ENCODE measurements at places on chromosomes 7 and 10. TPM values are rescaled to one million over a fixed set of nuclear protein-coding genes. Genes with fewer than 3 reads are reported as not detected.
A peak's percentile ranks its signal among the peaks of the same experiment; 100 is the strongest.

CFAP46 gene
- 9.9 TPM for total RNA-seq

PTF1A gene
- not detected for total RNA-seq

- H3K27me3 ChIP-seq = no peaks in the 10 kb centered on the region
- peaks cover 31% of the 10 kb centered on the region for H3K4me1 ChIP-seq
- peak overlapping the region; percentile 38 for H3K27ac ChIP-seq
- DNase-seq = peak; percentile 21
- no peaks in the 10 kb centered on the region for H3K36me3 ChIP-seq
Observed at GRCh38 chr10:86402283-86402941, 35.8 kb upstream of the GRID1 start.

DNA sequence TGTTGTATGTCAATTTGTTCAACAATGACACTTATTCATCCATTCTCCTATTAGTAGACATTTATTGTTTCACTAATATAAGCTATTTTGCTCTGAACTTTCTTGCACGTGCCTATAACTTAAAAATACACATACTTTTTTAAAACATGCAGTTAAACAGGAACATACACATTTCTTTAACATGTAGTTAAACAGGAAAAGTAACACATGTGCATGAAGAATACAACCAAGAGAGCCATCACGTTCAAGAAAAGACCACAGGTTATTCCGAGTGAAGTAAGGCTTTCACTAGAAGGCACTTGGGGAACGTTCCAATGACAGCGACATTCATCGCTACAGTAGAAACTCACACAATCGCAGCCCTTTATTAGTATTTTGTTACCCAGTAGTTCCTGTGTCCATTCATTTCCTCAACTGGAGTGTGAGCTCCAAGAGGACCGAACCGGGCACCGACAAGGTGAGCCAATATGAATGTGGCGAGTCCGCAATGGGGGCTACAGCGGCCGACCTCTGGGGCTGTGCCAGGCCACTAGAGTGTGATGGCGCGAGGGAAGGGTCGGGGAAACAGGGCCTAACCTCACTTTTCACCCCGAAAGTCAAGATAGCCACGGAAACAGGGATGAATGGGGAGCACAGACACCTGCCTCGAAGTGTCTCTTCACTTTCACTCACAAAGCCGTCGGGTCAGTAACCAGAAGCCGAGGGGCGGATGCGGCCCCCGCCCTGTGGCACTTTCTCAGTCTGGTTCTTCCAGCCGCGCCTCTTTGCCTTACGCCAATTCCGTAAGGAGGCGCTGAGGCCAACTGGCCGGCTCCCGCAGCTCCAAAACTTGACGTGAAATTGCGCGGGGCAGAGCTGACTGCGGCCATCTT lies 775 bp upstream of the SEPTIN7 start:
- H3K27me3 ChIP-seq = no peaks in the 10 kb centered on the region
- H3K4me1 ChIP-seq = peaks cover 11% of the 10 kb centered on the region
- peak overlapping the region; percentile 98 for H3K27ac ChIP-seq
- peak; percentile 86 for DNase-seq

DNA sequence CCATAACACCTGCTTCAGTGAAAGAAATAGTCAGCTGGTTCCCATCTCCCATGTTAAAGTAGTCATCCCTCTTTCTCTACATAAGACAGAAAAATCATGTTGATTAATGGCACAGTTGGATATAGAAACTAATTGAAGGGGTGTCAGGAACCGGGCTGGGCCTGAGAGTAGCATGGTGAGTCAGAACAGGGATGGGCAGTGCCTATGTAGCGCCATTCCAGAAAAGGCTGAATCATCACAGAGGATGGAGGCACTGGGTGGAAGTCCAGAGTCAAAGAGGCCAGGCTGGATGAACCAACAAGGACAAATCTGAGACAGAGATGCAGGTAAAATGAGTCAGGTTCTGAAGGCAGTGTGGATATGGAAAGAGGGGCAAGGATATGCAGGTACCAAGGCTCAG lies 201.2 kb downstream of the LHFPL3 start:
- DNase-seq = no peak
- H3K27ac ChIP-seq = no peak overlapping the region
- no peaks in the 10 kb centered on the region for H3K4me1 ChIP-seq

- no peak overlapping the region for H3K4me3 ChIP-seq
- H3K27ac ChIP-seq = no peak overlapping the region
- H3K27me3 ChIP-seq = no peaks in the 10 kb centered on the region
- H3K4me1 ChIP-seq = no peaks in the 10 kb centered on the region
- no peaks in the 10 kb centered on the region for H3K36me3 ChIP-seq
Observed at GRCh38 chr7:27347276-27347640, 104.7 kb downstream of the EVX1 start.

GRCh38 chr7:2614631-2615330 lies 17.0 kb upstream of the TTYH3 start:
- H3K36me3 ChIP-seq = no peaks in the 10 kb centered on the region
- peak; percentile 92 for DNase-seq
- peak overlapping the region; percentile 96 for H3K27ac ChIP-seq
- H3K4me1 ChIP-seq = peaks cover 52% of the 10 kb centered on the region

Data from thyroid gland (tissue), 4 donors.